ENCODE measurements at places on chromosomes 7 and 10.

- no peak for DNase-seq
These were observed 19.1 kb upstream of the PCGF5 start for GRCh38 chr10:91201213-91201996.

DNA sequence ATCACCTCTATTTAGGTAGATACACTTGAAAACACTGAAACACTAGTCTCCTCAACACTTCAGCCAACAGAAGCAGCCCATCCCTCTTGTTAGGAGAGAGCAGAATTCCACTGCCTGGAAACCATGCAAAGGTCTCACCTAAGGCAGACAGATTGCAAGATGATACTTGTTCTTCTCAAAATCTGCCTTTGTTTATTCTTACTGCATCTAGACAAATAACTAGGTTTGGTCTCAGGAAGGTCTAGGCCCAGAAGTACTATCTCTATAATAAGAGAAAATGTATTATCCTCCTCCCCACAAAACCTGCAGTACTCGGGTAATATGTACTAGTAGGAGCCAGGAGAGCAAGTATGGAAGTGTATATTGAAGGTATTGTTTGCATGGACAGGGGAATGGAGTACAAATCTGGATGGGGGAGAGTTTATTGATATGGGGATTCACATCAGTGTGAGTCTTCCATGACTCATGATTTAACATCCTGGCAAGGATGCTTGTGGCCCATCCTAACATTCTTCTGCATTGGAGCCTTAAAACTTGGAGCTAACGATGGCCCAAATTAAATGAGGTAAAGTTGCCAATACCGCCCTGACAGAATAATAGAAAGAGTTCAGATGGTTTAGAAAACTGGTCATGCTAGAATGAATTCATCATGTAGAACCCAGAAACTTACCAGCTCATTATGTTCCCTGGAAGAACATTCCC is 109.2 kb downstream of the EPC1 start:
- no peak for DNase-seq

DNA sequence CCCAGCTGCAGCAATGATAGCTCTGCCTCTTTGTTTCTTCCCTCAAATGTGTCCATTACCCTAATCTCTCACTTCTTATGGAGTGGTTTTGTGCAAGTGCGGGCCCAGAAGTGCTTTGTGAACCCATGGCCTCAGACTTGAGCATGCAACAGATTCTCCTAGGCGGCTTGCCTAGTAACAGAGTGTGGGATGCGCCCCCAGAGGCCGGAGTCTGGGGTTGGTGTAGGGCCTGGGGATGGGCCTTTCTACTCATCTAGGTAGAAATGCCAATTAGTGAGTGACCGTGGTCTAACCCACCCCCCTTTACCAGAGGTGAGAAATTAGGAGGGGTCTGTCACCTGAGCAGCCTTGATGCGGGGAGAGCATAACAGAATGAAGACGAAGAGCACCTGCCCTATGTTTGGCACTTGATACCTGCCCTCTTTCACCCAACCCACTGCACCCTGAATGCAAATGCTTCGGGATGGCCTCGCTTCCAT is 7.0 kb upstream of the IGFBP1 start:
- DNase-seq = no peak

DNA sequence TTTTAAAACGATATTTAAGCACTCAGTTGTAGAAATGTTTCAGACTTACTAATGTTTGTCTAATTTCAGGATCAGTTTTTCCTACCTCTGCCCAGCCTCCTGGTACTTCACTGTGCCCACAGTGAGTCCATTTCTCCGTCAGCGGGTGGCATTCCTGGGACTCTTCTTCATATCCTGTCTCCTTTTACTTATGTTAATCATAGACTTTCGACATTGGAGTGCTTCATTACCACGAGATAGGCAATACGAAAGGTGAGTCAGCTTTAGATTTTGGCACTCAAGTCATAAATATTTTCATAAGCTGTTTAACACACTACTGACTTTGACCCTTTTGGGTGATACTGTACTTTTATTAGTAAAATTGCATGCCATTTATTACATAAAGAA is 2.1 kb downstream of the ENTPD7 start:
- no peak for DNase-seq

DNA sequence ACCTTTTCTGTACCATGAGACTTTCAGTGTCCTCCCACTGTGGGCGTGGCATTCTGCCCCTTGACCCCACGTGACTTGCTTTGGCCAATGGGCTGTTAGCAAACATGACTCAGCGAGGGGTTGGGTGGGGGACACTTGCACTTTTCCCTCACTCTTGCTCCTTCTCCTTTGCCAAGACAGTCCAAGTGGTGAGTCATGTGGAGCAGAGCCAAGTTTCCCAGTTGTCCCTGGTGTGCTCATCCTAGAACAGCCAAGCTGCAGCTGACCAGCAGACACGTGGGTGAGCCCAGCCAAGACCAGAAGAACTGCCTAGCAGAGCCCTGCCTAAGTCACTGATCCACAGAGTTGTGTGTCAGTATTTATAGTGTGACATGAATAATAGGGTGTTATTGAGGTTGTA is 82.8 kb upstream of the CPXM2 start:
- DNase-seq = no peak

- no peak for DNase-seq
These were observed 247.6 kb downstream of the DNAJB6 start for GRCh38 chr7:157584420-157584819.

- no peak for DNase-seq
These were observed 48.1 kb upstream of the LRGUK start for GRCh38 chr7:134078991-134079390.

DNA sequence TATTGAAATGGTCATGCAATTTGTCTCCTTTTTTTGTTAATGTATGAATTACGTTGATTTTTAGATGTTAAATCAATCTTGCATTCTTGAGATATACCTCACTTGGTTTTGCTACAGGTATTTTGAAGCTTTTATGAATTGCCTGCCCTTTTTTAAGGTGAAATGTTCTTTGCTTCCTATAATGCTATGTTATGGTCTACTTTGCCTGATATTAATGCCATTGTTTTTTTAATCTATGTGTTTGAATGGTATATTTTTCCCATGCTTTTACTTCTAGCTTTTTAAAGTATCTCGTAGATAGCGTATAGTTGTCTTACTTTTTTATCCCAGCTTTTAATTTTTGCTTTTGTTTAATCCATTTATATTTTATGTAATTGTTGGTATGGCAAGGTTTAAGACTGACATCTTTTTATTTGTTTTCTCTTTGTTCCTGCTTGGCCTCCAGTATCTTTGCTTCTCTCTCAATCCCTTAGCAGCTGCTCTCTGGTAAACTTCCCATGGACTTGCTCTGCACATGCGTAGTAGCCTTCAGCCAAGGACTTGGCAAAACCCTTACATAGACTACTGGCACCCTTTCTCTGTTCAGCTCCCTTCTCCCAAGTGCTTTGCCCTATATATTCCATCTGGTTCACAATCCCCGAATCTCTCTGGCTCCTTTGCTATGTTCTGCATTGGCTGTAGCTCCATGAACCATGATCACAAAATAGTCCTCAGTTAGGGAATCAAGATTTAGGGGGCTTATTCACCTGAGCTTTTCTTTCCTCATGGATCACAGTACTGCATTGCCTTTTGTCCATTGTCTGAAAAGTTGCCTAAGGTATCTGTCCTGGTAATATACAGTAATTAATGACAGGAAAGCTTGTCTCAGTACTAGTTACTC is 8.4 kb downstream of the TRIM24 start:
- DNase-seq = no peak

DNA sequence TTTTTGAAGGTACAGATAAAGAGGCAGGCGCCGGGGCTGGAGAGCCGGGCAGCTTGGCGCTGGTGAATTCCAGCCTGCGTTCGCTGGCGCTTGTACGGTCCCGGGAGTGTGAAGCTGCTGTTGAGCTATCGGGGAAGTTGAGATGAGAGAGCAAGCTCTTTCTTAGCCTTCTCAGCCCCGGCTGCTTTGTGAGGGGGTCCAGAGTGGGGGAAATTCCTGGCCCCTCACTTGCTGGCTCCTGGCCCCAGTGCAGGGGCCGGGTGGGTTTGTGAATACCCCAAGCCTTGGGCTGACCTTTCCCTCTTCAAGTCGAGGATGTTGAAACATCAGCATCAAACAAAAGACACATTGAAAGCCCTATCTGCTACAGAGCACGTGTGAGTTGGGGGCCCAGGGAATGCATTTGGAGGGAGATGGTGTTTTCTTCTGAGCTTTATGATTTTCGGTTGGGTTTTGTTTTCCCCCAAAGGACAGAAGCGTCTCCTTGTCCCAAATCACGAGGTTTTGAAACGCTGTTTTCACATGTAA is 2.7 kb downstream of the ZMIZ1 start:
- DNase-seq = no peak

- DNase-seq = no peak
These were observed 55.7 kb downstream of the NEBL start for GRCh38 chr10:20841419-20841818.

DNA sequence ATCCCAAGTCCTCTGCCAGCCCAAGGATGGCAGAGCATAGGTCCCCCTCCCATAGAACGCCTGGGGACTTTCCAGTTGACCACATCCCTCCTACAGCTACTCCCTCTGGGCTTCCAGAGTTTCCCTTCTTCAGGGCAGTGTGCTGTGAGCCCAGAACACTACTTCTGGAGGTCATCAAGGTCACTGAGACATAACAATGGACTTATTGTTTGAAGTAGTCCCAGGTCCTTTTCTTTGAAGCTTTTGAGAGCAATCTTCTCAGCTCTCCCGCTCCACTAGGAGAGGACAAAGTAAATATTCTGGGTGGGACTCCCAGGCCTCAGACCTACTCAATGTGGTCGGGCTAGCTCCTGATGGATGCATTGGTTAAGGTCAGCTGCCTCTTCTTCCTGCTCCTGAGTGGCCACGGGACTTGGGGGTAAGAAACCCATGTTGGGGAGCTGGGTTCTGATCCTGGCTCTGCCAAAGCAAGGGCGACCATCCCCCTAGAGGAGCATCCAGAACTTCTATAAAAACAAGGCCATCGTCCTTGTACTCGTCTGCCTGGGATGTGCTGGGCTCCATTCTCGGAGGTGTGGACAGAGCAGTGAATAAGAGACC is 83.5 kb upstream of the DDC start:
- no peak for DNase-seq

GRCh38 chr7:16531707-16532106 is 5.1 kb downstream of the LRRC72 start:
- DNase-seq = no peak

DNA sequence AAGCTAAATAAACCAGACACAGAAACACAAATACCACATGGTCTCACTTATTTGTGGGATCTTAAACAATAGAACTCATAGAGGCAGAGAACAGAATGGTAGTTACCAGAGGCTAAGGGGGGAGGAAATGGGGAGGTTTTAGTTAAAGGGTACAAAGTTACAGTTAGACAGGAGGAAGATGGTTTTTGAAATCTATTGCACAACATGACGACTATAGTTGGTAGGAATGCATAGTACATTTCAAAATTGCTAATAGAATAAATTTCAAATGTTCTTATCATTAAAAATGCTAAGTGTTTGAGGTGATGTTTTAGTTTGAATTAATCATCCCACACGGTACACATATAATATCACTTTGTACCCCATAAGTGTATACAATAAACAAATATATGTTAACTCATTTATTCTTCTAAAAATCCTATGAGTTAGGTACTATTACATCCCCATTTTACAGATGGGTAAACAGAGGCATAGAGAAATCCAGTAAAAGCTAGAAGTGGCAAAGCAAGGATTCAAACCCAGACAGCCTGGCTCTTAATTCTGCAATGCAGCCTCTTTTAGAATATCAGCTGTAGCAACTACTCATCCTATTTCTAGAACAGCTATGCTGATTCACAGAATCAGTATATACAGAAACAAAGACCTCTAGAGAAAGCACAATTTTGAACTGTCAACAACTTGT is 50.9 kb downstream of the HBP1 start:
- DNase-seq = no peak

- no peak for DNase-seq
These were observed at the start of gene ANK3 for GRCh38 chr10:60389413-60390025. Gene ANK3, minus strand, starts transcription at chr10:60389875. Its CDS starts 337 bp downstream, at chr10:60389538.

- DNase-seq = peak; percentile 82
These were observed 154.5 kb upstream of the LYZL2 start for GRCh38 chr10:30783939-30784501.

GRCh38 chr10:24446739-24447138 is 237.8 kb downstream of the KIAA1217 start:
- no peak for DNase-seq

DNA sequence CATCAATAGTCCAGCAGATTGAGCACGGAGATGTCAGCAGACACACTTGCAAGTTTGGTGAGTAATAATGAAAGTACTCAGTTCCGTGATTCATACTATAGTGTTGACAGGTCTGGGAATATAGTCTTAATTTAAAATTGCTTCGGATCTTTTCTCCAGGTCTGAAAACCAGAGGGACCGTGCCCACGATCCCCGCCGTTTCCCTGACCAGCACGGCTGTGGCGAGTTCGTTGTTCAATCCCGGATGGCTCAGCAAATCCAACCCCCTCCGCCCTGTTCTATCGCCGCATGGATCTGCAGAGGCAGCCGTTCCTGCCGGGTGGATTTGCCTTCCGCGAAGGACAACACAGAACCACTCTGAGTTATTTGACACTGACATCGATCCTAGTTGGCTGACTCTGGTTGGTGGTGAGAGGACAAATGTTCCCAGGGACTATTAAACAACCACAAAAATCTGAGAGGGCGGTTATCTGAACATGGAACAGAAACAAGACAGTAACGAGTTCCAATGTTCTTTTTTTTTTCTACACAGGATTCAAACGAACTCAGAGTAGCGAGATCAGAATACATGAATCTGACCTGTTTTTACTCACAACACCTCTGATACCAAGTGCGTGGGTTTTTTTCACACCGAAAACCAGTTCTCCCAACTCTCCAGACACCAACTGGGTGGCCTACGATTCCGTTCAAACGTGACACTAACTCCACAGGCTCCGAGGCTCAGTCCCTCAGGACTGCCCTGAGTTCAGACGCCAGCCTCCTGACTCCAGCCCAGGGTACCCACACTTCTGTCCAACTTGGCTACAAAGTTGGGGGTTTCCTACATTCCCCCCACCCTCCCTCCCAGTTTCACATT is 52.7 kb downstream of the RBM17 start:
- no peak for DNase-seq

GRCh38 chr10:120749072-120749471 is 102.1 kb upstream of the WDR11 start:
- no peak for DNase-seq

DNA sequence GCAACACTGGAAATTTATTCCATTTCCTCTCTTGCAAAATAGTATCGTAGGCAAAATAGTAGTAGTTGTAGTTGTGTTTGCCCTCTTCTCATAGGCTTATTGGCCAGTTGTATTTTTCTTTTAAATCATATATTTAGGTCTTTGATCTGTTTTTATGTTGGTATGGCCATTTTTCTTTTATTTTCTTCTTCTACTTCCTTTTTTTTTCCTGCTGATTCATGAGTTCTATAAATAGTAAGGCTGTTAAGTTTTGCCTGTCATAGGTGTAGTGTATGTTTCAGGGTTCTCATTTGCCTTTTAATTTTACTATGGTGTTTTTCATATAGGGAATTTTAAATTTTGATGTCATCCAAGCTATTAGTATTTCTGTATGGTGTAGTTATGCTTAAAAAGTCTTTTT is 25.4 kb upstream of the MRC1 start:
- DNase-seq = no peak

GRCh38 chr10:76454506-76455140 is 1023.2 kb downstream of the LRMDA start:
- no peak for DNase-seq

GRCh38 chr7:70389531-70390151 is 742.3 kb upstream of the GALNT17 start:
- no peak for DNase-seq

GRCh38 chr7:69162931-69163670 is 435.2 kb upstream of the AUTS2 start:
- no peak for DNase-seq
